ENCODE measurements at places on chromosomes 6 and 20.

GRCh38 chr20:11783102-11783850, 134.4 kb upstream of the BTBD3 start:
- no peak for DNase-seq

- DNase-seq, result no peak
Observed at GRCh38 chr6:21109391-21110178, 484.0 kb upstream of the SOX4 start.

DNA sequence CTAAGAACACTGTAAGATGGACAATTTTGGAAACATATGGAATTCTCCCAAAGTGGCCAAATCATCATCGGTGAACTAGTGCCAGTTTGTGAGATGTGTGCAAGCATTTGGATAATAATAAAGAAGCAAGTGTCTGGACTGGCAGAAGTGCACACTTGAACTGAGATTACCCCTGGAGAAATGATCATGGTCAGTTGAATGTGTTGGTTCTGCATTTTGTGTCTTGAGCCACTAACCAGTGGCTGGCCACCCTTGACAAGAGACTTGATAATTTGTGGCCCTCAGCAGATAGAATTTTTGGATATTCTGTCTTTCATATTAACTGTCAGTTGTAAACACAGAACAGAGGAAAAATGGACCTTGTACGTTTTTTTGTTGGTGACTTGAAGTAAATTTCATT, 37.4 kb downstream of the CITED2 start:
- no peak for DNase-seq

GRCh38 chr6:125741336-125741735, 8.1 kb upstream of the HEY2 start:
- no peak for DNase-seq

GRCh38 chr6:20655317-20655716, 121.1 kb downstream of the CDKAL1 start:
- DNase-seq, result no peak

DNA sequence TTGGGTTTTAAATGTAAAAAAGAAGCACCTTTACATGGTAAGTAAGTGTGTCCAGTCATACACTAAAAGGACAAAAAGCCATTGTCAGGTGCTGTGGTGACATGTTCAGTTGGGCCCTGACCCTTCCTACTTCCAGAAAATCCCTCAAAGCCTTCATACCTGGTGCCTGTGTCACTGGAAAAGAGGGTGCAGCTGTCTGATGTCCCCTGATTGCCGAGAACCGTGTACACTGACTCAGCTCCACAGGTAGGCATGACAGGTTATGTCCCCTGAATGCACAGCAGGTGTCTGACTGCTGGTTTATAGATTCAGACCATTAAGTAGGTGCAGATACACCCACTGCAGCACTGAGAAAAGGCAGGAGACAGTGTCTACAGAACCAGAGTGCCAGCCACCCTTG, 99.1 kb downstream of the FOXC1 start:
- no peak for DNase-seq

DNA sequence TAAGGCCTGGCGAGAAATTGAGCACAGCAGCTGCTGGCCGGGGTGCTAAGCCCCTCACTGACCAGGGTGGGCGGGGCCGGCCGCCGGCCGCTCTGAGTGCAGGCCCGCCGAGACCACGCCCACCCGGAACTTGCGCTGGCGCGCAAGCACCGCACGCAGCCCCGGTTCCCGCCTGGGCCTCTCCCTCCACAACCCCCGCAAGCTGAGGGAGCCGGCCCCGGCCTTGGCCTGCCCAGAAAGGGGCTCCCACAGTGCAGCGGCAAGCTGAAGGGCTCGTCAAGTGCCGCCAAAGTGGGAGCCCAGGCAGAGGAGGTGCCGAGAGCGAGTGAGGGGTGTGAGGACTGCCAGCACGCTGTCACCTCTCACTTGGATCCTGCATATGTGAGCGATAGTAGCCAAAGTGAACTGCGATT, 251.2 kb downstream of the GJA1 start:
- peak; percentile 55 for DNase-seq

GRCh38 chr6:41343641-41344187, 8.3 kb downstream of the NCR2 start:
- no peak for DNase-seq

DNA sequence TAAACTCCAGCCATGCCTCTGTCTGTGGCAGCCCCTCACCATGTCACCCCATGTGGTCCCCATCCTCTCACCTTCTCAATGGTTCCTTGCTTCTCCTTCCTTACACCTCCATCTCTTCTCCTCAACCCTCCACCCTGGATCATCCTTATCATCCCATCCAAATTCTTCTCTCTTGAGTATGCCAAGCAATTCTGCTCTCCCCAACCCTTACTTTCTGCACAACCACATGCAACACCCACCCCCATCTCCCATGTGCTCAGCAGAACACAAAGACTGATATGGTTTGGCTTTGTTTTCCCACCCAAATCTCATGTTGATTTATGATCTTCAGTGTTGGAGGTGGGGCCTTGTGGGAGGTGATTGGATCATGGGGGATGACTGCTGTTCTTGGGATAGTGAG, 42.5 kb upstream of the RALY start:
- no peak for DNase-seq

- no peak for DNase-seq
Observed at GRCh38 chr6:7134999-7135745, 27.4 kb downstream of the RREB1 start.

- DNase-seq, result no peak
Observed at GRCh38 chr6:13120483-13121482, 207.6 kb downstream of the TBC1D7 start.

GRCh38 chr6:85867595-85867994, 224.9 kb upstream of the SYNCRIP start:
- DNase-seq, result no peak

GRCh38 chr20:22601361-22602141, 17.2 kb upstream of the FOXA2 start:
- DNase-seq, result no peak

GRCh38 chr6:27144740-27145079, 102.8 kb upstream of the PRSS16 start:
- DNase-seq, result no peak

- peak; percentile 49 for DNase-seq
Observed at GRCh38 chr6:20400456-20401204, 1.0 kb upstream of the E2F3 start.

DNA sequence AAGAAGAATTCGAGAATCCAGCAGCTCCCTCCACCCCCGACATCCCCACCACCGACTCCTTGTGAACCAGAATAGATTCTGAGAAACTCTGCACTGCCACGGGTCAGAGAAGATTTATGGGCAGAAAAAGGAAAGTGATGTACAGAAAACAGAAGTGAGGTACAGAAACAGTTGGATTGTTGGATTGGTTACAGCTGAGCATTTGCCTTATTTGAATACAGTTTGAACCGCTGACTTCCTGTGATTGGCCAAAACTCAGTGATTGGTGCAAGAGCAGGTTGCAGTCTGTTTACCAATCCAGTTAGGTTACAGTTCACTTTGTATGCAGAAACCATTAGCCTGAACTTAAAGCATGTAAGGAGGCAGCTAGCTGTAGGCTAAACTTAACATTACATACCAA, 131.2 kb upstream of the HDDC2 start:
- DNase-seq, result no peak

DNA sequence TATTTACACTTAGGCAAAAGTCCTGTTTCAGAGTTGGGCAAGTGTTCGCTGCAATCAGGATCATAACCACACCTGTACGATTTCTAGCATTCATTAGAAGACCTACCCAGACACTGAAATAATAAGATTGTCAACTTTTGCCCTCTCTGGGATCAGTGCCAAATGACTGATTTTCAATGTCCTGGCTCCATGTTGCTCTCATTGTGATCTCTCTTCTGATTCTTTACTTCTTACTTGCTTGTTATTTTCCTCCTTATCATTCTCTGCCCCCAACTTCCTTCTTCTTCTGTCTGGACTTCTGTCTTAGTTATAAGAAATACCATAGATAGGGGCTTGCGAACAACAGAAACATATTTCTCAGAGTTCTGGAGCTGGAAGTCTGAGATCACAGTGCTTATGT, 94.4 kb upstream of the BMP2 start:
- DNase-seq, result no peak

- DNase-seq, result no peak
Observed at GRCh38 chr6:62914530-62914929, 296.7 kb upstream of the FKBP1C start.

- no peak for DNase-seq
Observed at GRCh38 chr6:128641703-128642102, 121.3 kb upstream of the PTPRK start.

DNA sequence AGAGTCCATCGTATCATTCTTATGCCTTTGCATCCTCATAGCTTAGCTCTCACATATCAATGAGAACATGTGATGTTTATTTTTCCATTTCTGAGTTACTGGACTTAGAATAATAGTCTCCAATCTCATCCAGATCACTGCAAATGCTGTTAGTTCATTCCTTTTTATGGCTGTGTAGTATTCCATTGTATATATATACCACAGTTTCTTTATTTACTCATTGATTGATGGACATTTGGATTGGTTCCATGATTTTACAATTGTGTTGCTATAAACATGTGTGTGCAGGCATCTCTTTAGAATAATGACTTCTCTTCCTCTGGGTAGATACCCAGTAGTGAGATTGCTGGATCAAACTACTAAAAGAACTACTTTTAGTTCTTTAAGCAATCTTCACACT, 21.0 kb upstream of the TFB1M start:
- DNase-seq, result no peak

- no peak for DNase-seq
Observed at GRCh38 chr6:168106633-168107005, 27.6 kb upstream of the FRMD1 start.

GRCh38 chr6:28252009-28252975, at the start of gene ZKSCAN4:
TSS of gene ZKSCAN4 (minus strand) at chr6:28252269. CDS start at chr6:28251980, 289 bp downstream.
- peak; percentile 78 for DNase-seq
